NCI-H1417 treated with DMSO at 0.1 percent for 48 hours (cell line): ENCODE measurements at places on chromosomes 5 and 9.

- DNase-seq = no peak
These were observed 29.2 kb downstream of the HOMER1 start for GRCh38 chr5:79484731-79485130.

DNA sequence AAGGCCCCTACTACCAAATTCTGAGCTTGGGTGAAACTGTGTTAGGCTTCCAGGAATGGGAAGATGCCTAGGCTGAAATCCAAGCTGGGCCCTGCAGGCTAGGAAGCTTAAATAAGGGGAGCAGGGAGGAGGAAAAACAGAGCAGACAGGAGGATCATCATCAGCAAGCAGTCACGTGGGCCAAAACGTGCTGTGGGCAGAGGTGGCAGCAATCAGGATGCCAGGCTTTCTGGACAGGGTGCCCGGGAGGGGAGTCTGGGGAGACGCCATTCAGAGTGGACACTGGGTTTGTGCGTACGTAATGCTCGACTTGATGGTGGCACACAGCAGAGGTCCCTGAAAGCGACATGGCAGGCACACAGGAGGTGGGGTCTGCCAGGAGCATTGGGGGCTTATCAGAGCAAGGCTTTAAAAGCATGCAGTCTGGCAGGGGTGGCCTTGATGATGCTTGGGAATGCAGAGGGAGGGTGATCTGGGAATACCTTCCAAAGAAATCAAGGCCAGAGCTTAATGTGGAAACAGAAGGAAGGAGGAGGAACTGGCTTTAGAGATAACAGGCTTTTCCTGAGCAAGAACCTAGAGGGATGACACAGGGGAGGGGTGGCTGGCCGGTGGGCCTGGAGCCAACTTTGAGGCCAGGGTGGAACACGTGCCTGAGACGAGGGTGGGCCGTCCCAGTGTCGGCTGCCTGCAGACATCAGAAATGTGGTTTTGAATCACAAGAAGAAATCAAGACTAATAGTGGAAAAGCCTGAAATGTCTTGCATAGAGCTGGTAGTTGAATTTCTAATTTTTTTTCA, 212.5 kb downstream of the GADD45G start:
- no peak for DNase-seq

- DNase-seq = no peak
These were observed 17.9 kb downstream of the MRPS27 start for GRCh38 chr5:72302171-72302570.

DNA sequence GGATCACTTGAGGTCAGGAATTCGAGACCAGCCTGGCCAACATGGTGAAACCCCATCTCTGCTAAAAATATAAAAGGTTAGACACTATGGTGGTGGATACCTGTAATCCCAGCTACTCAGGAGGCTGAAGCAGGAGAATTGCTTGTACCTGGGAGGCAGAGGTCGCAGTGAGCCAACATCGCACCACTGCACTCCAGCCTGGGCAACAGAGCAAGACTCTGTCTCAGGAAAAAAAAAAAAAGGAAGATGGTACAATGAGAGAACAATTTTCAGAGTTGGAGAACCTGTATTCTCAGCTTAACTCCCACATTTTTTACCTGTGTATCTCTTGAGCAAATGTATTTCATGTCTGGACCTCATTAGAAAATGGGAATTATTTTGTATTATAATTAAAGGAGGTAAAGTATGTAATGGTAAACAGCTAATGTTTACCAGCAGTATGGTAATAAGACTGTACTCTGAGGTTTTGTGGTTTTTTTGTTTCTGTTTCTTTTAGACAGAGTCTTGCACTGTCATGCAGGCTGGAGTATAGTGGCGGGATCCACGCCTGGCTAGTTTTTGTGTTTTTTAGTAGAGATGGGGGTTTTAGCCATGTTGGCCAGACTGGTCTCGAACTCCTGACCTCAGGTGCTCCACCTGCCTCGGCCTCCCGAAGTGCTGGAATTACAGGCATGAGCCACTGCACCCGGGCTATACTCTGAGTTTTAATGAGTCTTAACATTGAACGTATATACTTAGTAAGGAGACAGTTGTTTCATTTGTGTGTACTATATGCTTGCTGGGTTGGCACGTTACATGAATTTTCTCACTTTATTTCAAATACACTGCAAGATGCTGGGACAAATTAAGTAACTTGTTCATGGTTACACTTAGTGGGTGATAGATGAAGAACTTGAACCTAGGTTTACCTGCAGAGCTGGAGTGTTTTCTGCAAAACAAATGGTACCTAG, 16.2 kb downstream of the UHRF2 start:
- no peak for DNase-seq

DNA sequence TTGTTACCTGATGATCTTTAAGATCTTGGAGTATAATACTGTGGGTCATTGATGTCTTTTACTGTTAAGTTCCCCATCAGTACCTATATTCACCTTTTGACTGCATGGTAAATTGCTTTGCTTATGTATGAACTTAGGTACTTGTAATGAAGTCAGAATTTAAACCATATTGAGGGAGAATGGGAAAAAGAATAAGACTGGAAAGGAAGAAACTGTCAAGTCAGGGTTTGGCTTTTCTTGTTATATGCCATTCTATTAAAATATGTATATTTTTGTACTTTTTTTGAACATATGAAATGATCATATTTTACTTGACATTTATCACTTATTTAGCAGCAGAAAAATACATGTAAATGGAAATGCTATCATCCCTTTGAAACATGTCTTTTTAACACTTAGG, 58.6 kb downstream of the KIAA1958 start:
- no peak for DNase-seq

GRCh38 chr5:92930057-92930456, 651.0 kb downstream of the NR2F1-AS1 start:
- no peak for DNase-seq

DNA sequence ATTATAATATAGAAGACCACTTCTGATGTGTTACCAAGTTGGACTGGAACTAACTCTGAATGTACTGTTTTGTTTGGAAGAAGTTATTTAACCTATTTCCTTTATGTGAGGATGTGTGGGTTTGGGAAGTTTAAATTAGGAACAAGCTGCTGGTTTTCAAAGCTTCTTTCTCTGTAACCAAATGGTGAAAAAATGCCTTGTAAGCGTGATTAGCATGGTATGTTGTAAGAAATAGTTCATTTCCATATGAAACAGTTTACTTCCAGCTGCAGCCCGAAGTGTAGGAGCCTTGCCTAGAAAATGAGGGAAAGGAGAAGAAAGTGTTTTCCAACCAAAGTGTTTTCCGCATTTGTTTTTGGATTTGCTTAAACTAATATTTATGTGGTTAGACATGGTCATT, 36.0 kb downstream of the TTC1 start:
- no peak for DNase-seq

DNA sequence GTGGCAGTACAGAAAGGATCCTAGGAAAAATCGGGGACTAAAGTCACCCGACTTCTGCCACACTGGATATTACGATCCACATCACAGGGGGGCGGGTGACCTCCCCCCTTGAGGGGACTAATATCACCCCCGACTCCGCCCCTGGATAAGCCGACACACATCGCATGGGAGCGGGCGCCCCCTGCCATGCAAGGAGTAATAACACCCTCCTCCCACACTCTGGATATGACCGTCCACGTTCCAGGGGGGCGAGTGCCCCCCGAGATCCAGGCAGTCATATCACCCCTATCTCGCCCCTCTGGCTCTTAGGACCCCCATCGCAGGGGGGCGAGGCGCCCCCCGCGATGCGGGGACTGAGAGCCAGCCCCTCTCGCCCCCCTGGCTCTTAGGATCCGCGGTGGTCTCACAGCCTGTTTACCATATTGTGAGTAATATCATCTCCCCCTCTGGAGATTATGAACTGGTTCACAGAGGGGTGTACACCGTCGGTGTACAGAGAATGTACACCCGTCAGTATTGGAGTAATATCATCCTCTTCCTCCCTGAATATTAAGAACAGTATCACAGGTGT, 423.0 kb downstream of the DIRAS2 start:
- no peak for DNase-seq

GRCh38 chr9:124206391-124206790, 51.4 kb upstream of the NEK6 start:
- no peak for DNase-seq

- DNase-seq = peak; percentile 4
These were observed 84.5 kb downstream of the GNAQ start for GRCh38 chr9:77946969-77947620.

GRCh38 chr5:83015676-83016075, 61.5 kb downstream of the TMEM167A start:
- no peak for DNase-seq

DNA sequence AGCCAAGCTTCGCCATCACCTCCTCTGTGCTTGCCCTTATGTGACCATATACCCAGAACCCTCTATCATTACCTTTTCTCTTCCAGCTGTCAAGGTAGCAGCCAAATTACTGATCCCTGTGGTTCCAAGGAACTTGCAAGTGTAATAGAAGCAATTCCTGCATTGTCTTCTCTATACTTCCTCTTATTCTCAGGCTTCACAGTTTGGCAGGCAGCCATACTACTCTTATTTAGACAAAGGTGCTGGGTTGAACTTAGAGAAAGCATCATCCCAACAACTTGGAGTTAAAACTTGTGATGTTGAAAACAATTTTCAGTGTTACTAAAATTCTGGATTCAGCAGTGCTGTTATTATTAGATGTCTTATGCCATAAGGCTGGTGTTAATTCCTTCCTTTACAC, 93.2 kb downstream of the NLN start:
- no peak for DNase-seq

DNA sequence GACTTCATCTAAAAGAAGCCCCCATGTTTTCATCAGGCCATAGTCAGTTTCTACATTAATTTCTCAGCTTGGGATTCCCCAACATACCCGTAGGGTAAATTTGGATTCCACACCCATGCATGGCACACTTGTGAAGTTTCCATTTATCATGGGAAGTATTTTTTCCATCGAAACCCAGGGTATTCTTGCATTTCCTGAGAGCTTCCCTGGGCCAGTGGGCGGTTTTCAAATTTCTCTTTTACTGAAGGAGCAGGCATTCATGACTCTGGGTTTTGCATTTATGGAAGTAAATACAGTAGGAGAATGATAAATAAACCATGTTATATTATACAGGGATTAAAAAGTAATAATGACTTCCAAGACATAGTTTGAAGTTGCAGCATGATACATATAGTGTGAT, 93.0 kb upstream of the MAP3K1 start:
- DNase-seq = no peak

GRCh38 chr5:31291323-31291854, 97.9 kb downstream of the CDH6 start:
- no peak for DNase-seq

DNA sequence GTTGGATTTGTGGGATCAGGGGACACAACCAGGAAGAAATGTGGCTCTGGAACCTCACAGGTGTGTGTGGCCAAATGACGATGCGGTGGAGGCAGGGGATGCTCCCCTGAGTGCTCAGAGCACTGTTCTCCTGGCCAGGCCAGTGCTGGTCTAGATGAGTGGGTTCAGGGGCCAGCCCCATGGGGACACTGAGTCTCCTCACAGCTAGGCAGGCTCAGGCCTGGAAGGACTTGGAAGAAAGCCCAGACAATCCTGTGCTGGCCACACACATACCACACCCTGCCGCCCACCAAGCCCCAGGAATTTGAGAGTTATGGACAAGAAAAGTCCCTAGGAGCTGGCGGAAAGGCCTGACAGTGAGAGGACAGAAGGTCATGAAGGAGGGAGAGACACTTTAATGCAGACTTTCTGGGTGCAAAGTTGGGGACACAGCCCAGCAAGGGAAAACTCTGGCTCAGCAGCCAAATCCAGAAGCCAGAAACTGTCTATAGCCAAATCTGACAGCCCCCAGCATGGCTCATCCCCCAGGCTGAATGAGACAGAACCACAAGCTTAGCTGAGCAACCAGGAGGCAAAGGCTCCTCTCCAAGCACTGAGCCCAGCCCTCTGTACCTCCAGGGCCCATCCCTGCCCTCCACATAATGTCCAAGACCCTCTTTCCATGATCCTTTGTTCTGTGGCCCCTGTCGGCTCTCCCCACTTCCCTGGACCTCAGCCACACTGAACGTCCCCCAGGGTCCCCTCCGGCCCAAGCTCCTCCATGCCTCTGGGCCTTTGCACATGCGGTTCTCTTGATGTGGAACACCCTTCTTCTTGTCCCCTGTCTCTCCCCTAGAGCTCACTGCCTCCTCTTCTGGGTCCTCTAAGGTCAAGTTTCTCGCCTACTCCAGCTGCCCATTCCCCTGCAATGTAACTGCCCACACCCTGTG, 22.4 kb downstream of the LHX6 start:
- no peak for DNase-seq

DNA sequence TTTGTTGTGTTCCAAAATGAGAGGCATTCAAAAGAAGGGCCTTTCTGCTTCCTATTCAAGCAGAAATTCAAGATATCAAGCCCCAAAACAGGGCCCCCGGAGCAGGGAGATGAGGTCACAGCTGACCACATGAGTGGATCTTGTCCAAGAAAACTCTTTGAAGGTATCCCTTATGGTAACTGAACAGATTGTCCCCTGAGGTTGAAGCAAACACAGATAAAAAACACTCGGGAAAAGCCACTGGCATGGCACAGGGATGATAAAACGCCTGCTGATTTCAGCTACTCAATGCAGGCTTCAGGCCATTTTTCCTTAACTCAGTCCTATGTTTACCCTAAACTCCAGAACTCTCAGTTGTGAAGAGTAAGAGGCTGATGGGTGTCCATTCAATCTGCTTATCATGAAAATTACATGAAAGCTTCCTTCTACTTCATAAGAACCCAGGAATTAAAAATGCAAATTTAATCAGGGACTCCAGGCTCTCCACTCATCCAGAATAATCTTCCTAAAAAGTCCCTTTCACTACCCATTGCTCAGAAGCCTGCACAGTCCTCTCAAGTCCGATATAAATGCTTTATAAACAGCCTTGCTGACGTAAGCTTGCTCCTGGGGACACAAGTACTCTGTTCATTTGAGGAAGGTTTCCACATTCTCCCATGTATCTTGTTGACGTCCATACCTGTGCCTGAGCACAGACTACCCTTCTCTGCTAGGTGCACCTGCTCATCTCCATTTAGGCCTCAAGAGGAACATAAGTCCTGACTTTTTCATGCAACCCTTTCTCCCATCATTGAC, 35.9 kb upstream of the SLC1A3 start:
- no peak for DNase-seq

- no peak for DNase-seq
These were observed at the start of gene FGF1 for GRCh38 chr5:142685418-142686209. TSS of gene FGF1 (minus strand) at chr5:142686090. CDS start at chr5:142614127, 71,963 bp downstream.

GRCh38 chr5:82351754-82352145, 73.6 kb upstream of the RPS23 start:
- peak; percentile 0 for DNase-seq

- DNase-seq = no peak
These were observed 172.8 kb downstream of the COL23A1 start for GRCh38 chr5:178417391-178417811.

- no peak for DNase-seq
These were observed 1.0 kb downstream of the HMGCS1 start for GRCh38 chr5:43312076-43312661.

- DNase-seq = no peak
These were observed 54.8 kb downstream of the MRPS27 start for GRCh38 chr5:72265032-72265877.

DNA sequence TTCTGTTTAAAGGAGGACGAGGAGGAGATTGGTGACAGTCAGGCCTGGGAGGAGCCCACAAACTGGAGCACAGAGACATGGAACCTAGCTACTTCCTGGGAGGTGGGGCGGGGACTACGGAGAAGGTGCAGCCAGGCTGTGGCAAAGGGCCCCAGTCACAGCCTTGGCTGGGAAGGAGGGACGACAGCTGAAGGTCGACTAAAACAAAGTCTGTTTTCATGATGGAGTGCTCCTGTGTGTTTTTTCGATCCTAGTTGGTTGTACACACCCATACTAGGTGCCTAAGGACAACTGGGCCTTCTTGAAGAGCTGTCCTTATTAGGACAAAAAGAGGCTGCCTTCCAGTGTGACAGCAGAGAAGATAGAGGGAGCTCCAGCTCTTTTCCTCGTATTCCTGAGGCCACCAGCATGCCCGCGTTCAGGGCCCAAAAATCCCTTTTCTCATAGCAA, 2.9 kb downstream of the CCDC107 start:
- no peak for DNase-seq
